ENCODE measurements at places on chromosomes 2 and 18.

- no peak for DNase-seq
Observed at GRCh38 chr2:36707050-36707449, 10.5 kb downstream of the VIT start.

DNA sequence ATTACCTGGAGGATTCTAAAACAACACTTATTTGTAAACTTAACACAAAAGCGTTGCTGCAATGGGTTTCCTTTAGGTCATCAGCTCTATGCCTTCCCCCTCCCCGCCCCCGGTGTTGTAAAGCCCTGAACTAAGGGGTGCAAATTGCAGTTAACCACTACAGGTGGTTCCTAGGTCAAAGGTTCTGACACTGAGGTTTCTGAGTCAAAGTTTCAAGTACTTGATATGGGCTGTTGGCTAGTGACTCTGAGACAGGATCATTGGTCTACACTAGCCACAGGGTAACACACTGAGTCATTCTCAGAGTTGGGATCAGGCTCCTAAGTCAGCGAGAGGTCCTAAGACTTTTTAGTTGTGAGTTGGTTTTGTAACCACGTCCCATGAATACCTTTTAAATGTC lies 15.4 kb downstream of the IL1B start:
- no peak for DNase-seq

GRCh38 chr18:48983793-48984437 lies 33.1 kb upstream of the SMAD7 start:
- no peak for DNase-seq

DNA sequence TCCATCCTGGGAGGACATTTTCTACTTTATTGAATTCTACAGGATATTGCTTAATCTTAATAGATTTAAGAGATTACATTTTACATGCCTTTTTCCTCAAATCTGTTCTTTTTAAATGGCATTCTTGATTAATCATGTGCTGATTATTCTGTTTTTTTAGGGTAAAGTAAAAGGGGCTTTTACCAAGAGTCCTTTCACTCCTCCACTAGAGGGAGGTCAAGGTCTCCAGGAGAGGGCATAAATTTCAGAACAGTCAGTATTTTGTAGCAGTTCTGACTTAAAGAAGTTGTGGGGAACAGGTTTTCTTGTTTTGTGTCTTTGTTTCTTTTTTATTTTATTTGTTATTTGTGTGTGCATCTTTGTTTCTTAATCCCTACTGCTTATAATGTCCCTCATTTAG lies 25.4 kb downstream of the WDR75 start:
- DNase-seq, result no peak

DNA sequence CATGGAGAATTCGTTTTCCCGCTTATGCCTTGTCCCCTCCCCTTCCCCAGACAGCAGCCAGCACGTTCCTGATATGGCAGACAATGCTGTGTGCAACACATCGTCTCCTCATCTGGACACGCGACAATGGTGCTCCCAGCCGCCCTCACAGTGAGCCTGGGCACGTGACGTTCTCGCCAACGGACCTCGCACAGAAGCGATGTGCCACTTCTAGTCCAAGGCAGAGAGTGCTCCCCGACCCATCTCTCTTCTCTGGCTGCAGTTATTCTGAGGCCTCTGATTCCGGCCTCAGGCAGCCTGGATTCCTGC lies 505.4 kb downstream of the EIPR1 start:
- DNase-seq, result no peak

DNA sequence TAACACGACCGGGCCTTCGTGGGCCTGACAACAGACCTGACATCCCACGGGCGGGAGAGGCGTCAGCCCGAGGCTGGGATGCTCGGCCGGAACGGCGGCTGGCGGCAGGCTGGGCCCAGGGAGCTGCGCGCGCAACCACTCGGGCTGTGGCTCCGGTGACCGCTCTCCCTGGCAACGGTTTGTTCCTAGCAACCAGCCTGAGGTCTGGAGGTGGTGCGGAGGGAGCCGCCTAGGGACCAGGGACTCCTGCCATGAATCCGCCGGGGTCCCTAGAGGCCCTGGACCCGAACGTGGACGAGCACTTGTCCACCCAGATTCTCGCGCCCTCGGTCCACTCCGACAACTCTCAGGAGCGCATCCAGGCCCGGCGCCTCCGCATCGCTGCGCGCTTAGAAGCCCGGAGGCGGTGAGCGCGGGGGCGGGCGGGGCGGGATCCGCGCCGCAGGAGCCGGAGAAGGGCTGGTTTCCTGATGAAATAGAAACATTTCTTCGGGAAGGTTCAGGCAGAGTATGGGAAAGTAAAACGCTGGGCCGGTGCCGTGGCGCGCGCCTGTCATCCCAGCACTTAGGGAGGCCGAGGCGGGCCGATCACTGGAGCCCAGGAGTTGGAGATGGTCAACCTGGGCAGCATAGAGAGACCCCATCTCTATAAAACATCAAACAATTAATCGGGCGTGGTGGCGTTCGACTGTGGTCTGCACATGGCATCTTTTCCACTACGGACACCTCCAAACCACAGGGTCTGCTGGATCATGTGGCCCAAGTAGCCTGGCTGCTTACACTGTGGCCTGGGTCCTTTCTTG lies at the start of gene DRC1:
Gene DRC1 (plus strand): TSS at position 182 of the 803 bp plus-strand sequence. CDS start 70 bp downstream, at position 252.
- DNase-seq, result no peak

GRCh38 chr2:124778076-124778475 lies 753.0 kb downstream of the CNTNAP5 start:
- DNase-seq, result no peak

DNA sequence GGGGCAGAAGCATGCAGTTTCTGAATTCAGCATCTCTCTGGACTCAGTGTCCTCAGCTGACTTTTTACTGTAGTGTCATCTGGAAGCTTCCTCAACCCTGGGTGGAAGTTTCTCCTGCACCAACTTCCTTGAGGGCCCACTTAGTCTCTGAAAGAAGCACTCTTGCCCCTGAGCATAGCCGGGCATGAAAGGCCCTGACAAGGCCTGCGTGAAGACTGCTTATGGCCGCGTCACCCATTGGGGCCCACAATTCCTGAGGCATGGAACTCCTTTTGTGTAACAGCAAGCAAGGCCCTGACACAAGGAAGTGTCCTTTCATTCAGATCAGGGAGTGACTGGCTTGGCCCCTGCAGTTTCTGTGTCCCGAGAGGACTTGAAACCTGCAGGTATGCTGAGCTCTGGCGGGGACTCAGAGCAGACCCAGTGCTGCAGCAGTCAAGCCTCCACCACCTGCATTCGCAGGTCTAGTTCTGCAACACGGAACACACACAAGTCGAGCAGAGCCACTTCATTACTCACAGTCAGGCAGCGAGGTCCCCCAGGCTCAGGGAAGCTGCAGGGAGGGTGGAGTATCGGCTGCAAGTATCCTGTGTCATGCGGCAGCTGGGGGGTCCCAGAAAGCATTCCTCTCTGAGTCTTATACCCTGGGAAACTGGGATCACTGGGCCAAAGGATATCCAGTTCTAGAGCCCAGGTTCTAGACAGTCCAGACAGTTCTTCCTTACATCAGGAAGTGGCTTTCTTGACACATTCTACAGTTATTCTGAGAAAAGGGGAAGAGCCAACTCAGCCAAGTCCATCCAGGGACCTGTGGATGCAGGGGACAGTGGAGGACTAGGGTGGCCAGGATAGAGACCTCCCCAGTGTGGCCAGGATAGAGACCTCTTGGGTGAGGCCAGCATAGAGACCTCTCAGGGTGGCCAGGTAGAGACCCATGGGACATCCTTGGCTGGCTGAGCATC lies 35.6 kb upstream of the PRLH start:
- DNase-seq, result no peak

GRCh38 chr2:105411720-105412407 lies 13.0 kb upstream of the FHL2 start:
- DNase-seq, result no peak

GRCh38 chr18:36901277-36901701 lies 72.4 kb downstream of the KIAA1328 start:
- DNase-seq, result no peak

DNA sequence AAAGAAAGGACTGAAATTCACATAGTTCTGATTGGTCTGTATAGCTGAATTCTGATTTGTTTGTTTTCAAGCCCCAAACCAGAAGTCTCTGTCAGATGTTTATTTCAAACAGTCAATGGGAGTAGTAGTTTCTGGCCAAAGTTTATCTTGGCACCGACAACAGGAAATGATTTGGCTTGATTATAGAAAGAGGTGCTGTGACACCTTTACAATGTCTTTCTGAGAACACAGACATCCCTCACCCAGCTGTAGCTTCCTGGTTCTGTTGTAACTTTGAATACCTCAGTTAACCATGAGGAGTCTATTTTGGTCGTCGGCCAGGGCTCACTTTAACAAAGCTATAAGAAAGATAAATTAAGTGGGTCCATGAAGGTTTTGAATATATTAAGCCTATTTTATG lies 545.0 kb upstream of the ZNF804A start:
- no peak for DNase-seq

DNA sequence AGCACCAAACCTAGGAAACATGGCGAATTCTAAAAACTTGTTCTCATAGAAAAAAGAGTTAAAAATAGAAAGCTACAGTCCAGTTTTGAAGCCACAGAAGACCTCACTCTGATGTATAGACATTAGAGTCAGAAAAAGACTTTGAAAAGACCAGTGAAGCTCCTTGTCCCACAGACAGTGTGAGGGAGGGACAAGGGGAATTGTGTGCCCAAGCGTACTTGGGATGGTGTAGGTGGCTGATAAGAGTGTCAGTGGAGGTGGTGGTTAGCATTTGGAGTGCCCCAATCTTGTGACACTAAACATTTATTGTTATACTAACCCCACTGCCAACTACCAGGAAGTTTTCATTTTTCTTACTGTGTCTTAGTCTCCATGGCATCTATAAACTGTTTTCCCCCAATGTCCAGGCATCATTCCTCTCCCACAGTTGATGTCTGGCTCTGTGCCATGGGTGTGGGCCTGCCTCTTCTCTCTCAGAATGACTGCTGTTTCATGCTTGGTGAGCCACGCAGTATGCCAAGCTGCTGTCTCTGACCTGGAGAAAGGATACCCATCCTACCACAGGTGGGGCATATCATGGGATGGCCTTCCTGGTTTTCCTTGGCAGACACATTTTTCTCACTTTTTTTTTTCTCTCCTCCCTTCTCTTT lies 161.4 kb downstream of the RPIA start:
- no peak for DNase-seq

GRCh38 chr2:68744366-68744912 lies 9.8 kb downstream of the ARHGAP25 start:
- no peak for DNase-seq

DNA sequence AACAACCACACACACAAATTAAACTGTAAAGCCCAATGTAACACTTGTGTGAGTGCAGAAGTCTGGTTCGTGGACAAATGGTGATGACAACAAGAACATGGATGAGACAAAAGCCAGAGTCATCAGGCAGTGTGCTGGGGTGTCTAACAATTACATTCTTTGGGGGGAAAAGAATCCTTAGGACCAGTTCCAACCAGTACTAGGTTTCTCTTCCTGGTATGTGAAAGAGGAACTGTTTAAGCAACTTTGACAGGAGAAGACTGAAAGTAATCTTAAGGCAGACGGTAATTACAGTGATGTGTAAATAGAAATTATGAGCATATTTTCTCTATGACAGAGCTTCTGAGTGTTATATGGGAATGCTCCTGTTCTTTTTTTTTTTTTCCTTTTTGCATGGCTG lies 133.4 kb downstream of the AFF3 start:
- no peak for DNase-seq

DNA sequence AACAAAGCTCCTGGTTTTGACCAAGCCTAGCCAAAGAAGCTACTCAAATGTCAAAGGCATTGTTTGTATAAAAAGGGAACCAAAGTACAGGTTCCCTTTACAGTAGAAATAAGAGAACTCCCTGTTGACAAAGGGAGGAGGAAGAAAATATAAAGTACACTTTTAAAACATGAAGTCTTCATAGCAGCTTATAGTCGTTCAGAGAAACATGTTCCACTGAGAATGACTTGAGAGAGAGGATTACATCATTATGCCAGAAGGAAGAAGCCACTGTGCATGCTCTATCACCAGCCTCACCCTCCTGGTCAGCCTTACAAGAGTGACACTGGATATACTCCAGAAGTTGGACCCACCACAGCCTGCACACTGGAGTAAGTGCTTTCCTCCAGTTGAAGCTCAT lies 2.5 kb upstream of the DHRS9 start:
- no peak for DNase-seq

Data from CD4-positive, alpha-beta T cell treated with Interleukin-6 at 100 ng/mL for 8 hours (primary cell).